Mucosa of gallbladder (tissue), 1 donor: ENCODE measurements at places on chromosomes 5 and 9.

GRCh38 chr5:32319392-32319791 is 6.7 kb upstream of the MTMR12 start:
- DNase-seq, result no peak

- DNase-seq, result no peak
These were observed 695.0 kb downstream of the DTWD2 start for GRCh38 chr5:118293378-118293777.

DNA sequence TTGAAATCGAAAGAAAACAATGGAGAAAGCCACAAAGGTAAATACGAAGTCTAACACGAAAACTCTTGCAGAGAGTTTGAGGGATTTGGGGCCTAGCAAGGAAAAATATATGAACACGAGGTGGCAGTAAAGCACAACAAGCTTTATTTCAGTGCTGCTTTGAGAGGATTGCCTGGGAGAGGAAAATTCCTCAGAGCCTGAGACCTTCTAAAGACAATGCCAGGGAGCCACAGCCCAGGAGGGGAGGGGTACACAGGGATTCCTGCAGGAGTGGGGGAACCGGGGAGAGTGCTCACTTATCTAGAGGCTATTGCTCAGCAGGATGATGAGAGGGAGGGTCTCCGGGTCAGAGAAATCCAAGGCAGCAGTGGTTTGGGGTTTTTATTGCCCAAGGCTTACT is 134.9 kb upstream of the ADCY2 start:
- DNase-seq, result peak; percentile 17

GRCh38 chr5:32190095-32190494 is 16.0 kb upstream of the GOLPH3 start:
- DNase-seq, result peak; percentile 40

DNA sequence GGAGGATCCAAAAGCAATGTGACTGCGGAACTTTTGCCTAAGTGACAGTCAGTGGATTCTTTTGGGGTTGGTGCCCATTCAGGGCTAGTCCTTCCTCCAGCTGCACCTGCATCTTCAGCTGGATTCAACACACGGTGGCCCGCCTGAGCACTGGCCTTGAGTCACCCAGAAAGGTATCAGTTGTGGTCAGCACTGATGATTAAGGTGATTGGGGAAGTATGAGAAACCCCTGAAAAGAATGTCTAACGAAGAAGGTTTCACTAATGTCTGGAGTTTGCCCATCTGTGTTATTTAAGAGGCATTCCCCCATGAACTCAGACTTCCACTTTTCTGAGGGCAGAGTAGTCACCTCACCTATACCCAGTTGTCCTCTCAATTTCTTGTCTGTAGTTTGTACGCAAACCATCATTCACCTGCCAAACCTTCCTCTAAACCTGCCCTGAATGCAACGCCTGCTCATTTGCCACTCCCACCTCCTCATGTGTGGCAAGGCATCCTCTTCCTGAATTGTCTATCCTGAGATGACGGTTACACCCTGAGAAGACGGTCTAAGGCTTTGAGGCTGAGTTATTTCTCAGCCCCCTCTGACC is 27.2 kb downstream of the CSF2 start:
- no peak for DNase-seq

- DNase-seq, result no peak
These were observed 565.4 kb downstream of the TLR4 start for GRCh38 chr9:118269623-118270022.

DNA sequence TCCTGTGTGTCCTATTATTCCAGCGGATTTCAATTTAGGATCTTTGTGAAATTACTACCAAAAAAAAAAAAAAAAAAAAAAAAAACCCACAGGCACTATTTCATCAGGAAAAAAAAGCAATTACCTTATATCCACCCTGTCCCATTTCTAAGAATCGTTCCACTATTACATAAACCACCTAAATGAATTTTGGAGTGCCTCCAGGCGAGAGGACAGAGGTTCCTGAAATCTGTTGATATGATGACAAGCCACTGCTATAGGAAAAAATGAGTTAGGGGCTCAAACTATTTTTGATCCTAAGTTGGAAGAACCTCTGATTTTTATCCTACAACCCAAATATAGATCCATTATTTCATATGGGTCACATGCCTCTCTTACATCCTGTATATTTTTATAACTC is 177.9 kb downstream of the GNAQ start:
- no peak for DNase-seq

DNA sequence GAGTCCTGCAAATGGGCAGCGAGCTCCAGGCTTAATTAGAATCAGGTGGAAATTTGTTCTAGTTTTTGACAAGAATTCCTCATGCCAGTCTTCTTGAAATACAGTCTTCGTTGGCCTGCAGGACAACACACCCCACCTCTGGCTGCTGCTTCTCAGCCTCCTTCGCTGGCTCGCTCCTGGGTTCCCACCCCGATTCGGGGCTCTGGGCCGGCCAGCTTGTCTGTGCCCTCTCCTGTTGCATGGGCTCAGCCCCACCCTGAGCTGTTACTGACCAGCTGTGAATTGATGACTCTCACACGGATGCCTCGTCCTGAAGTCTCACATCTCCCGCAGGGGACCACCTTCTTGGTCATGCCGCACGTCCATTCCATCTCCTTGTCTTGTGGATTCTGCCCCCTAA is 21.0 kb downstream of the PSD2 start:
- no peak for DNase-seq

GRCh38 chr5:2277886-2278285 is 395.2 kb upstream of the IRX4 start:
- DNase-seq, result no peak

DNA sequence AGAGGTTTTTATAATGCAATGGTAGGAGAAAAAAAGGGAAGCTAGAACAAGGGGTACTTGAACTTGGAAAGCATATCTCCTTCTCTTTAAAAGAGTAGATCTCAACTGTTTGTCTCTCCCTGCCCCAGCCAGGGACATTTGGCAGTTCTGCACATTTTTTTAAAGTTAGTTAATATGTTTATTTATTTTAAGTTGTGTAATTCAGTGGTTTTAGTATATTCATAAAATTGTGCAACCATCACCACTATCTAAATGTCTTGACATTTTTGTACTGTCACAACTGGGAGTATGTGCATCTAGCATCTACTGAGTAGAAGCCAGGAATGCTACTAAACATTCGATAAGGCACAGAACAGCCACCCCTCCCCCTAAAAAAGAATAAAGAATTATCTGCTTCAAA is 103.5 kb upstream of the DPYSL3 start:
- DNase-seq, result no peak

DNA sequence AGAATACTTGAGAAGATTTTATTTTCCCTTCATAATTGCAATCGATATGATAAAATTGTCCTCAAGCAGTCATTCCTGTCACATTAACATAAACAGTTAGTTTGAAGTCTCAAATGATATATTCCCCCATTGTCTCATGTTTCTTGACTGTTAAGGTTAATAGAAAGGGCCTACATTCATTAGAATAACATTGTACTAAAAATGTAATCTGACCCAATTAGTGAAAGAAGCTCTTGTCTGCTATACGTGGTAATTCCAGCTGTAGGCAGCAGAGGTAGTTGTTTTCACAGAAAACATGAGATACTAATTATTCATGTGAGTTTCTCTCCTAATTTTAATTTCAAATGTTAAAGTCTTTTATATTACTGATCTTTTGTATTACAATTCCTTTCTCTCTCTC is 25.9 kb upstream of the AP3B1 start:
- DNase-seq, result no peak

GRCh38 chr9:93085676-93086075 is 10.3 kb upstream of the CARD19 start:
- DNase-seq, result no peak

DNA sequence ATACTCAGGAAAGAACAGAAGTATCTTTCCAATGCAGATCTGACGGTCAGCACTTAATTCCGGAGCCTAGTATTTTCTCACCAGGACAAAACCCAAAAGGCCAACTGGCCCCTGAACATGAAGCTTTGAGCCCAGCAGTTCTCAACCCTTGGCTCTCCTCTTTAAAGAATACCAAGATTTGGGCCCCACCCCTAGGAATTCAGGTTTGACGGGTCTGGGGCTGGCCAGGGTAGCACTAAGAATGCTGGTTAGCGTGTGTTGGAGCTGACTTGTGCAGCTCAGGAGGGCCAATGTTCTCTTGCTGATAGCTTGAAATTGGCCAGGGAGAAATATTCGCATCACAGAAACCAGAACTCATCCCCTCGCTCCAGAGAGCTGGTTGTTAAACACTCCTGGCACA is 88.3 kb upstream of the PTCH1 start:
- DNase-seq, result peak; percentile 45

DNA sequence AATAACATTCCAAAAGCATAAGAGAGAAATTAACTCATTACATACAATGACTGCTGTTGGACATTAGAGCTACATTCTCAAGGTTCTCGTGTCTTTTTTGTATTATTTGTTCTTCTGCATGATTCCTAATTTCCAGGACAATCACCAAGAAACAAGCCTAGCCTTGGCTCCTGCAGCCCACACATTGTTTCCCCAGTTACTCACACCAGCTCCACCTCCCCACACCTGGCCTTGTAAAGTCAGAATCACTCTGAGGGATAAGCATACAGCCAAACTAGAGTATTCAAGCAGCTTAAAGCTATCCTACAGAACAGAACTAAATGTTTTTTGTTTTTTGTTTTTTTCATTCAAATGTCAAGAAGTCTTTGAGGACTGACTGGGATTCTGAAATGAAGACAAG is 189.2 kb downstream of the HINT1 start:
- DNase-seq, result no peak

GRCh38 chr9:20321423-20322082 is 300.7 kb downstream of the MLLT3 start:
- no peak for DNase-seq

DNA sequence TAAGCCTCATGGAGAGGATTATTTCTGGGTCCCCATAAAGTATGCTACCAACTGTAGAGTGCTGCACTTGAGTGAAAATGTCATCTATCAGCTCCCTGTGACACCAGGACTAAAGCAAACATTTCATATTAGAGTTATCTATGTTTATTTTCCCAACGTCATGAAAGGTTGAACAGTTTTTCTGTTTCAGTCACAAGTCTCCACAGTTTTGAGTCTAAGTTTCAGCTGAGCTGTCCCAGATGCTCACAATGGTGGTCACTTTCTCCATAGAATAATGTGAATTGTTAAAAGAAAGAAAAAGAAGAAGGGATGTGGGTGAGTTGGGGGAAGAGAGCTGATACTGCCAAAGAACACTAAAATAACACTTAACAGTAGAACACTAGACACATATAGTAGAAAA is 126.3 kb upstream of the C9orf72 start:
- no peak for DNase-seq

DNA sequence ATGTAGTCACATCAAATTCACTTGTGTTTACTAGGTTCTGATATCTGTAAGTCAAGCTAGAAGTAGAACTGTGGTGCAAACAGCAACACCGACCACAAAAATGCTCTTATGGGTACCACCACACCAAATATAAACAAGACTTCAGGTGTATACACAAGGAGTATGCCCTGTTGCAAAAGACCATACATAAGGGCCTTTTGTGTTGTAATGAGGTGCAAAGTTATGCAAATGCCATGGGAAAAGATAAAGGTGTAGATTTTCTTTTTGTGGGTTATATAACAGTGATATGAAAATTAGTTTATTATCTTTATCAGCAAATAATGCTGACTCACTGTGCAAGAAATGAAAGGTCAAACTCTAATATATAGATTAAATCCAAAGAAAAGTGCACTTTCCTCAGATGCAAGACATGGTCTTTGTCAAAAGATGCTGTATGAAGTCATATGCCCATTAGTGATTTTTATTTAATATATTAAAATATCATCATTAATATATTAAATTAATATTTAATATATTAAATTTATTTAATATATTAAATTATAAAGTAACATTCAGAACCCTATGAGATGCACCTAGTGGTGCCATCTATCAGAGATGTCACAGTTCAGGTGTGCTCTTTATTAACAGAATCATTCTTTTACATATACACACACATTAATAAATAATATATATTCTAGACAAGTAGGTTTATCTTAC is 26.7 kb upstream of the ALDH1A1 start:
- DNase-seq, result no peak

DNA sequence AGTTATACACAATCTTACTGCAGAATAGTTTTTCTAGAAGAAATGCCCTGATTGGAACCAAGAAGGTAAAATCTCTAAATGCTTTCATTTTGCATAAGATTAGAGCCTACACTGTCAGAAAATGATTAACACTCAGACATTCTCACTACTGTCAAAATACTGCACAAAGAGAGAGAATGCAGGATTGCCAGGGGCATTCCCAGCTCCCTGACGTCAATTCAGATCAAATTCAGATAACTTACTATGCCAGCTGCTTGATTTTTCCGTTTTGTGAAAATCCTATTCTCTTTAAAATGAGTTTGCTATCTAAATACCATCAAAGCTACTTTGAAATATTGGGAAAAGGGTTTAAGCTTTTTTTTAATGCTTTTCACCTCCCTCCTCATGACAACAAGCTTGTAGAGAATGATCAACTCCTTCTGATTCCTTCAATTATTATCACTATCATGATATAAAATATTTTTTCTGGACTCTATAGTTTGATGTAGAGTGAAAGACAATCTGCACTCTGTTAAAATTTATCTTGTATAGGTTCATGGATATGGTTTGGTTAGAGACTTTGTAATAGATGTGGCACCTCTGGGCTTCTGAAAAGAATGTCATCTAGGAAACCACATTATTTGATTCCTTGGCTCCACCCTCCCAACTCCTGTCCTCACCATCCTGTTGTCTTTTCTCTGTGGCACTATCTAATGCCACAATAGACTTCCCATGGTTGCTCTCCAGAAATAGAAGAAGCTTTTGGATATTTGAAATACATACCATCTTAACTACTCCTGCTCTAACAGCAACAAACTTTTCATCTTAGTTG is 407.7 kb downstream of the PDE4D start:
- DNase-seq, result no peak

GRCh38 chr5:362978-363765 is 41.7 kb downstream of the AHRR start:
- peak; percentile 3 for DNase-seq

GRCh38 chr5:56512313-56512996 is 279.3 kb upstream of the ANKRD55 start:
- DNase-seq, result no peak

DNA sequence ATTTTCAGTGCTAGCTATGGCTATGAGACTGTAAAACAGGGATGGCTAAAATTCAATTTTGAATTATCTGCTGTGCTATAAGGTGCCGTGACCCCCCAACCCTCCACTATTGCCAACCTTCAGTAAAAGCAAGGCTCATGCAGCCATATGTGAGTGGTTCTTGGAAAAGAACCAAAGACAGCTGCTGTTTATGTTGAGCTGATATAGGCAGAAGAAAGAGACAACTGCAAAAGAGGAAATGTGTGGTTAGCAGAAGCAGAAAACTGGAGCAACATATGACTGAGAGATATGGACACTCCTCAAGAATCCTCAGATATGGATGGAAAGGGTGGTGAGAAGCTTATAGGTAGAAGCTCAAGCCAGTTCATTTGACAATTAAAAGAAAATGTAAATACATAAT is 200.3 kb downstream of the TLE1 start:
- DNase-seq, result no peak

DNA sequence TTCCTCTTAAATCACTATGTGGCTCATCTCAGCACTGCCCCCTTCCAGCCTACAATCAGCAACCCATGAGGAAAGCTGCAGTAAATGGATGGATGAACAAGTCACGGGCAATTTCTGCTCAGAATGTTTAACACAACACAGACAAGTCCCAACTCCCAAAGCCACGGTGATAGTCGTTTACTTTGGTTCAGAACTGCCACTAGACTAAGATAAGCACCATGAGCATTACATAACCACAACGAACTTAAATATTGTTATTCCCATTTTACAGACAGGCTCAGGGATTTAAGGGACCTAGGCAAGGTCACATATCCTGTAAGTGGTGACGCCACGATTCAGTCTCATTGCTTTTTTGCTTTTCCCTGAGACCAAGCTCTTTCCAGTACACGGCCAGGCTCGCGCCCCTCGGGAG is 2.0 kb upstream of the SMIM27 start:
- no peak for DNase-seq

- no peak for DNase-seq
These were observed 482.7 kb upstream of the CD180 start for GRCh38 chr5:67679184-67679841.
